NCI-H1092 (cell line): ENCODE measurements at places on chromosomes 6 and 20.

DNA sequence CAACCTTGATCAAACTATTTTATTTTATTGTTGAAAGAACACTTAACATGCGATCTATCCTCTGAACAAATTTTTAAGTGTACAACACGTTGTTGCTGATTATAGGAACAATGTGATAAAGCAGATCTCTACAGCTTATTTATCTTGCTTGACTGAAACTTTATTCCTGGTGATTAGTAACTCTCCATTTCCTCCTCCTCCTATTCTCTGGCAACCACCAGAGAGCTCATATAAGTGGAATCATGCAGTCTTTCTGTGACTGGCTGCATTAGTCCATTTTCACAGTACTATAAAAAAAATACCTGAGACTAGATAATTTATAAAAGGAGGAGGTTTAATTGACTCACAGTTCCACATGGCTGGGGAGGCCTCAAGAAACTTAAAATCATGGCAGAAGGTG lies 218.1 kb downstream of the LRFN2 start:
- DNase-seq = no peak

DNA sequence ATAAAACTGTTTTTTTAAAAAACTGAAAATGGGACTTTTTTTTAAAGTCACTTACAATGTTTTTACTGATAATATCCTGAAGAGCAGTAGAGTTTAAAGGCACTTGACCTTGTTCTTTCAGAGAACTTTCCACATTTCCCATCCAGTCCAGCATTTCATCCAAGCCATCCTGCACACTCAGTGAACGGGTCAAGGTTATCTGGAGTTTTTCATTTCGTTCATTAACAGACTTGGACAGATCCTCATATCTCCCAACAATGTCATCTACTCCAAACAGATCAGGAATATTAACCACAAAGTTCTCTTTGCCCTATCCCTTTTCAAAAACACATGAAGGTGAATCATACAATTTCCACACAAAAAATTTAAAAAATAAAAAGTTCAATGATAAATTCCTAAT lies 69.1 kb downstream of the DST start:
- no peak for DNase-seq

DNA sequence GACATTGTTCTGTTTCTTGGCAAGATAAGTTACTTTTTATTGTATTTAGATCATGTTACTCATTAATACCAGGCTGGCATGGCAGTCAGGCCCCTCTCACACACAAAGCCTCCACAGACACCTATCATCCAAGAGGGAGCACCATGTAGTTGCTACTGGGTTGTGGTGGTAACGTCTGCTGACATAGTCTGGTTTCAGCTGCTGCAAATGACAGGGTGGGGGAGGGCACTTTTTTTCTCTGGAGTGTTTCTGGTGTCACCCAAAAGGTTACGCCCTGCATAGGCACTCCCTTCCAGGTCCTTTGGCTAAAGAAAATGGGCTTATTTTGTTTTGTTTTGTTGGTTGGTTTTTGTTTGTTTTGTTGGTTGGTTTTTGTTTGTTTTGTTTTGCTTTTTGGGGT lies 236.4 kb upstream of the RIMS1 start:
- DNase-seq = no peak

GRCh38 chr6:139551376-139551775 lies 176.9 kb upstream of the CITED2 start:
- DNase-seq = no peak

- no peak for DNase-seq
Measured at GRCh38 chr6:165910184-165910966, 247.3 kb upstream of the PDE10A start.
